ENCODE measurements at places on chromosomes 7 and 10.

GRCh38 chr10:36425131-36425797, 700.1 kb upstream of the ANKRD30A start:
- no peak for DNase-seq

- DNase-seq = no peak
Measured at GRCh38 chr10:12235796-12236195, 39.8 kb downstream of the CDC123 start.

DNA sequence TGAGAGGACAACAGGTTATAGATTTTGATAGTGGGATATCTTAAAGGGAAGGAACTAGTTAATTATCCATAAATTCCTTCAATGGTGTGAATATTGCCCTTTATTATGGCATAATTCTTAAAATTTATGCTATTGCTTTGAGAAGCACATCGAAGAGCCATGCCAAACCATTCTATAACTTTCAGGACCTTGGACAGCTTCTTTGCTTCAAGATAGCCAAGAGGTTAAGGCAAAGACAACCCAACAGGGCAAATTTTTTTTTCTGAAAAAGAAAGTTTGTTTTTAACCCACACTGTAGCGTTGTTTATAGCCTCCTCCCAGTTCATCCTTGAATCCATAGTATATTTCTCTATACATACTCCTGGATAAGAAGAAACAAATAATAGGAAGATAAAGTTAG, 103.2 kb downstream of the NRG3 start:
- DNase-seq = no peak

- no peak for DNase-seq
Measured at GRCh38 chr7:34067005-34067778, 161.9 kb downstream of the BMPER start.

- DNase-seq = no peak
Measured at GRCh38 chr10:60464659-60465058, 75.0 kb upstream of the ANK3 start.

DNA sequence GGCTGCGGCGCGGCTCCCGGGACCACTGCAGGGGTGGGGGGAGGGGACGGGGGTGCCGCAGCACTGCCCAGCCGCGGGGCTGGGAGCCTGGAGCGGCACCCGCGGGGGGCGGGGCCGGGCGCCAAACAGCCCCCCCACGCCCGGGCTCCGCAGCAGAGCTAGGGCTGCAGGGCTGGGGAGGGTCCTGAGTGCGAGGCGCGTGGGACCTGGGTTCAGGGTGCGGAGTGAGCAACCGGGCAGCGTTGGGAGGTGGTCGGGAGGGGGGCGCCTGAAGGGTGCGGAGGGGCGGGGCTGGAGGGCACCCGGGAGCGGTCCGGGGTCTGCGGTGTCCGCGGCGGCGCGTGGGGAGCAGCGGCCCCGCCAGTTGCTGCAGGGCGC, 528 bp downstream of the CAMK2G start:
- no peak for DNase-seq

- no peak for DNase-seq
Measured at GRCh38 chr10:112973805-112974204, 23.8 kb downstream of the TCF7L2 start.

- no peak for DNase-seq
Measured at GRCh38 chr7:74272305-74273038, 16.7 kb upstream of the CLIP2 start.

- no peak for DNase-seq
Measured at GRCh38 chr7:98163704-98164494, 47.3 kb upstream of the BHLHA15 start.

DNA sequence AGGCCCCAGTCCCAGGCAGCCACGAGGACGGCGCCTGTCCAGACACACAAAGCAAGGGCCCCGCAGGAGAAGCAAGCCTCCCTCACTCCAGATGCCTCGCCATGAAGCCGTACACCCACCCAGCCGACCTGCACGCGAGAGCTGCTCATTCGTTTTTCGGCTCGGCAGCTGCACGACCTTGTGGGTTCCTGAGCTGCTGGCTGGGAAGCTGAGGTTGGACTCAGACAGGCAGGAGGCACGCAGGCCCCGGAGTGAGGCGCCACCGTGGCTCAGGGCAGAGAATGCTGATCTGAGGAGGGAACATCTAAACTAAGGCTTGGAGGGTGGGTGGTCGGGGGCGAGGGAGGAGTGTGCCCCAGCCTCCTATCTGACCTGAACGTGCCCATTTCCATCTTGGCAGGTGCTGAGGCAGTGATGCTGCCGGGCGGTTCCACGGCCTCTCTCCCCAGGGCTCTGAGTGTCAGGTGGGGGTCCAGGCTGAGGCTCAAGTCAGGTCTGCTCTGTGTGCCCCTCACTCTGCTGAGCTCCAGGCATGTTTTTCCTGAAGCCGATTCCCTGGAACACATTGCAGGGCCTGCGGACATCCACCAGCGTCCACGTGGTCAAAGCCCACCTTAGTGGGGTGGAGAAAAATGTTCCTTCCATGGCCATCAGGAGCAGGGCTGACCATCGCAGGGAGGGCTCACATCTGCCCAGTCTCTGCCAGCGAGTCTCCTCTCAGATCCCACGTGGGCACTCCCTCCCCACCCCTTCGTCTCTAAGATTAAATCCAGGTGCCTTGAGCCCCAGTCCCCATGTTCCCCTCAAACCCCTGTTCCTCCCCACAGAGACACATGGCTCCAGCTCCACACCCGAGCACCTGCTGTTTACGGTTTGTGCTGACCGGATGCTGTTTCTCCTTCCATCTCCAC, 28.1 kb upstream of the FAM20C start:
- DNase-seq = no peak

DNA sequence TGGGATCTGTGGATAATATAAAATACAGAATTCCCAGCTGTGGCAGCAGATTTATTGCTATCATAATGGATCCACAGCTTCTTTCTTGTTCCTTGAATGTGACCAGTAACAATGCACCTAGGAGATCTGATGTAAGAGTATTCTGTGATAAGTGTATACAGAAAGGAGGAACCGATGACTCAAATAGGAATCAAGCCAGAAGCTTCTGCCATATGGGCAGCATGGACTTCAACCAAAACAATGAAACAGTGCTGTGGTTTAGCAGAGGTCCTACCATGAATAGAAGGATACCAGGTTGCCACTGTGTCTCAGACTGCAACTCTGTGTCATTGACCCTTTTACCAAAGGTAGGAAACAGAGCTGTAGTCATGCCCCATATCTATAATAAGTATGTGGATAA, 81.8 kb downstream of the PTPRZ1 start:
- DNase-seq = no peak

GRCh38 chr10:74186678-74187077, 35.7 kb downstream of the ADK start:
- DNase-seq = no peak

All from stimulated activated CD8-positive, alpha-beta memory T cell treated with anti-CD3 and anti-CD28 coated beads, Interleukin-7, amount 100 ng/mL, for 48 hours (primary cell).